Activated CD4-positive, alpha-beta T cell treated with anti-CD3 and anti-CD28 coated beads, Interleukin-10, Interleukin-2, amounts not matched to agents 100 ng/mL and 50 ng/mL, durations not matched to agents 16 hours and 8 hours (primary cell): ENCODE measurements at places on chromosomes 5 and 9.

DNA sequence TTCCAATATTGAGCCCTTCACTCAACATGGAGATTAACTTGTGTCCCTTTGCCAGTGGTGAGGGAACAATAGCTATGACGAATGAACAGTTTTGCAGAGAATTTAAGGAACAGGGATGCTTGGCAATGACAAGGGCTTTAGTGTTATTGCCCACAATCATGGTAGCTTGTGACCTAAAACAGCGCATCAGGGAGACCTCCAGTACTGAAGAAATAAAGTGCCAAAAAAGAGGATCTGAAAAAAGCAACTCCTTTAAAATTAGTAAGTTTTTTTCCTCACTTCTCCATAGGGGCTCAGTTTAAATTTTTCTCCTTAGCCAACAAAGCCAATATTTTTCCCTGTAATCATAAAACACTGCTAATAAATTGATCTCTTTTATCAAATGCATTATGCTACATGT is 41.8 kb upstream of the PAM start:
- DNase-seq = no peak

- DNase-seq = peak; percentile 92
Observed at GRCh38 chr9:120925535-120926396, 830 bp downstream of the TRAF1 start.

- peak; percentile 20 for DNase-seq
Observed at GRCh38 chr9:69671879-69672595, at the start of gene APBA1. APBA1 (minus strand) TSS chr9:69672371.

- DNase-seq = no peak
Observed at GRCh38 chr5:112742424-112742823, 4.7 kb downstream of the APC start.

GRCh38 chr9:77488439-77489126 is 159.5 kb downstream of the GNA14 start:
- peak; percentile 59 for DNase-seq

GRCh38 chr9:85041466-85042137 is 372.1 kb downstream of the NTRK2 start:
- DNase-seq = no peak

- DNase-seq = no peak
Observed at GRCh38 chr5:119336845-119337580, 18.8 kb upstream of the TNFAIP8 start.

DNA sequence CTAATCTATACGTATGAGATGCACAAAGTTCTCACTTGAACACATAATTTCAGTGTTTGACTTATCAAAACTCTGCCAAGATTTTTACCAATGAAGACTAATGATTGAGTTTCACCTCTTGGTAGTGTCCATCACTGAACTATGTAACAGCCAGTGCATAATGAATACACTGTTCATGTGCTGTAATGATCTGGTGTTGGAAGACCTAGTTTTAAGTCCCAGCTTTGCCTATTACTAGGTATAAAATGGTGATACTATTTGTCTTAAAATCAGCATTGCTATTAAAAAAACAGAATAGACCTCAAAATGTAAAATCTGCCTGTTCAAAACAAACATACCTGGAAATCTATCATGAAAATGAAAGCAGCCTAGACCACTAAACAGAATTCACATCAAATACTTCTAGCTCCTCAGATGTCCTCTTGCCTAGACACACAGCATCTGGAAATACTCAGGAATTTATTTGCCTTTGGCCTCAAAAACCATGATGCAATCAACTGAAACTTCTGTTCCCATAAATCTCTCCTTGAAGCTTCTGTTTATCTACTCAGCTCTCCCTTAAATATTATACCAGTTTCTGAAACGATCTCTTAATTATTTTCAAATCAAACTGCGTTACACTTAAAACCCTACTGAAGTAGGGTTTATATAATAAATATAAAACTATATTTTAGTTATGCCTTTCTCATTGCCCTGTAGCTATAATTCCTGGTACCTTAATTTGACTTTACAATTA is 38.1 kb downstream of the MRPS27 start:
- DNase-seq = no peak

DNA sequence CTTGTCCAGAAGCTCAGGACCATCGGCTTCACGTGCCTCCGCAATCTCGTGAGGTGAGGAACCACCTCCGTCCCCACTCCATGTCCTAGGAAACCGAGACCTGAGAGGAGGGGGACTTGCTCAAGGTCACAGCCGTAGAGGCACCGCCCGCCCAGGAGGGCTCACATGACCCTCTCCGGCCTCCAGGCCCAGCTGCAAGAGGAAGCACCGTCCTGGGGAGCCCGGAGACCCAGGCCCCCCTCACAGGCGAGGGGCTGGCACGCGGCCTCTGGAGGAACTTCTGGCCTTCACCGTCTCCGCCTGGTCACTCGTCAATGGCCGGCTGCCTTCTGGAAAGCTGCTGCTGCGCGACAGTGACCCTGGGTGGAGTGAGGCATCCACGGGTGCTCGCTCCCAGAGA is 24.2 kb downstream of the FAM78A start:
- DNase-seq = no peak

DNA sequence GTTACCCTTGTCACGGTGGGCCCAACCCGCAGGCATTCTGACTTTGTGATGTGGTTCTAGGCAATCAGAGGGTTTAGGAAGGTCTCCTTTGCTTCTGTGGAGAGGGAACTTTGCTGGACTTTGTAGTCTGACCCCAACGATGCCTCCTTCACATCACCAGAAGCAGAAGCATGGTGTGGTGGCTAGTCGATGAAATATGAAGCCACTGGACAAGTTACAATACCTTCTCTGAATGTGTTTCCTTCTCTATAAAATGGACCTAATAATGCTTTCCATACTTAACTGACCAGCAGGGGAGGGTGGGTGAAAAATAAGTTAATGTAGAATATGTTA is 607 bp downstream of the SPEF2 start:
- no peak for DNase-seq

GRCh38 chr9:131635285-131635684 is 90.0 kb downstream of the PRRT1B start:
- peak; percentile 85 for DNase-seq

- no peak for DNase-seq
Observed at GRCh38 chr5:74623006-74623611, 17.4 kb downstream of the ENC1 start.

DNA sequence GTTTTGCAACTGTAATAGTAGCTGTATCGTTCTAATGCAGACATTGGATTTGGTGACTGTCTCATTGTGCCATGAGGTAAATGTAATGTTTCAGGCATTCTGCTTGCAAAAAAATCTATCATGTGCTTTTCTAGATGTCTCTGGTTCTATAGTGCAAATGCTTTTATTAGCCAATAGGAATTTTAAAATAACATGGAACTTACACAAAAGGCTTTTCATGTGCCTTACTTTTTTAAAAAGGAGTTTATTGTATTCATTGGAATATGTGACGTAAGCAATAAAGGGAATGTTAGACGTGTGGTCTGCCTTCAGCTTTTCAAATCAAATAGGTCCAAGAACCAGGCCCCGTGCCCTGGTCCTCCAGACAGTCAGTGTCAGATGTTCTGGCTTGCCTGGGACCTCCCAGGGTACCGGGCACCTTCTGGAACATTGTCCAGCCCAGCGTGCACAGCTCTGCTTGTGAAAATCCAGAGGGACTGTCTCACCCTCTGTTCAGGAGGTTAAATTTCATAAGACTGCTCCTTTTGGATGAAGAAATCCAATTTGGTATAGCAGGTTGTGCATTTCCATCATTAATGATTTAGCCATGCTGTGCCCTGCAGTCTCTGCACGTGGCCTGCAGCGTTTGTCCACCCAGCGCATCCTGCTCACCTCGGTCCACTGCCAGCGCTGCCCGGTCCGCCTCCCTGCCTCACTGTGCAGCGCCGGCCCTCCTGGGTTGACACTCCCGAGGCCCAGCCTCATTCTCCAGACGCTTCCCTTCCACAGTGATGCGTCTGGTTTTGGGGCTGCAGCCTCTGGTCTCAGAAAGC is 6.6 kb upstream of the AHRR start:
- no peak for DNase-seq

DNA sequence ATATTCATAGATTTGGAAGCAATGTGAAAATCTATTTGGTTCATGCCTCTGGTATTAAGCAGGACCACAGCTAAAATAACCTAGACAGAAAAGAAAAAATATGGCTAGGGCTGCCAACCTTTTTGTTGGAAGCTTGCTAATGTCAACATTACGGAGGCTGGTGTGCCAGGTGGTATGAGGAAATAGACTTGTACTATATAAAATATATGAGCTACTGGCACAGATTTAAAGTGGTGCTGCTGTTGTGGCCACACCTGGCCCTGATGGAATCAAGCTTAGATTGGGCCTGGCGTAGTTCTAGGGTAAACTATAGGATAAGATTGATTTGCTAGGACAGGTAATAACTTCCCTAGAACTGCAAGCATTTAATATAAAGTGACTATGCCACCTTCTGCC is 10.6 kb upstream of the PARP8 start:
- DNase-seq = no peak

DNA sequence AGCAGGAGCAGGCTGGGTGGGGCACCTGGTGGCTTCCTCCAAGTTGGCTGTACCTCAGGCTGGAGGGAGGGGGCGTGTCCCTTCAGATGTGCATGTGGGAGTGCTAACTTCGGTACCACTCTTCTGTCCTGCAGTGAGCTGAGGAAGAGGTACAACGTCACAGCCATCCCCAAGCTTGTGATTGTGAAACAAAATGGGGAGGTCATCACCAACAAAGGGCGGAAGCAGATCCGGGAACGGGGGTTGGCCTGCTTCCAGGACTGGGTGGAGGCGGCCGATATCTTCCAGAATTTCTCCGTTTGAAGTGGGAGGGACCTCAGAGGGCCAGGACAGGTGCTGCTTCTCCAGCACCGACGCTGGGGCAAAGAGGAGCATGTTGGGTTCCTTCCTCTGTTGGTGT is 9.3 kb downstream of the NXNL2 start:
- DNase-seq = no peak

GRCh38 chr5:125326150-125326510 is 579.7 kb upstream of the ZNF608 start:
- no peak for DNase-seq

GRCh38 chr5:110846398-110847001 is 107.7 kb downstream of the SLC25A46 start:
- DNase-seq = no peak

DNA sequence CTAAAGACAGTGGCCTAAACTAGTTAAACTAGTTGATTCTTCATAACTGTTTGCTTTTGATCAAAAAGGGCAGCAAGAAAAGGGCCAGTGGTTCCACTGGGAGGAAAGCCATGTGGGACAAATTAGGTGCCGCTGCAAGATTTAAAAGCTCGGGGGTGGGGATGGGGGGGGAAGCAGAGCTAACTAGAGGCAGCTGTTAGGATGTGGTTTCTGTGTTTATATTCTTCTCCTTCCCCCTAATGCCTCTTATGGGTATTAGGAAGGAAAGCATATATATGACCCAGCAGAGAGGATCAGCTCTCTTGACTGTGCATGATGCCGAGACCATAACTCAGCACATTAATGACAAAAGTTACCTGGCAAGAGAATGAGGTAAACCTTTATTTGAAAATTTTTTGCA is 65.7 kb downstream of the EFNA5 start:
- no peak for DNase-seq

GRCh38 chr9:134403292-134403681 is 77.0 kb downstream of the RXRA start:
- DNase-seq = no peak

GRCh38 chr5:643811-644271 is 31.7 kb downstream of the CEP72 start:
- DNase-seq = no peak
